ENCODE measurements at places on chromosomes 5 and 9. TPM values are rescaled to one million over a fixed set of nuclear protein-coding genes. Genes with fewer than 3 reads are reported as not detected.

GRCh38 chr5:56947052-56947451, 4.9 kb downstream of the MIER3 start:
- no peak overlapping the region for H3K4me3 ChIP-seq
- no peak for DNase-seq
- H3K27ac ChIP-seq = no peak overlapping the region
- peaks cover 16% of the 10 kb centered on the region for H3K36me3 ChIP-seq
- H3K4me1 ChIP-seq = peaks cover 5% of the 10 kb centered on the region
- no peaks in the 10 kb centered on the region for H3K27me3 ChIP-seq

Gene SQSTM1
- total RNA-seq = 388 TPM

- no peak within 1 kb of the TSS for H3K27ac ChIP-seq
- peak; percentile 74 for DNase-seq
- peaks cover 5% of the 10 kb centered on the region for H3K4me1 ChIP-seq
- peak within 1 kb of the TSS; percentile 62 for H3K4me3 ChIP-seq
- peaks cover 20% of the 10 kb centered on the region for H3K27me3 ChIP-seq
- no peaks in the 10 kb centered on the region for H3K36me3 ChIP-seq
Measured at GRCh38 chr9:37650873-37651768, at the start of gene FRMPD1. Gene FRMPD1 (plus strand): TSS chr9:37650954. CDS start chr9:37692642, 41,688 bp downstream.

Gene SLC6A18
- total RNA-seq = not detected
